Activated CD8-positive, alpha-beta memory T cell treated with anti-CD3 and anti-CD28 coated beads, Interleukin-2, amount 10 ng/mL, durations not matched to agents 7 days and 5 days (primary cell): ENCODE measurements at places on chromosomes 6 and 20.

- DNase-seq, result no peak
Measured at GRCh38 chr6:100796049-100796823, 84.9 kb downstream of the ASCC3 start.

- DNase-seq, result no peak
Measured at GRCh38 chr6:131867744-131868143, 59.9 kb downstream of the ENPP1 start.

- DNase-seq, result no peak
Measured at GRCh38 chr20:8724884-8725283, 344.0 kb upstream of the PLCB4 start.

- peak; percentile 57 for DNase-seq
Measured at GRCh38 chr20:29873946-29874345, 1383.5 kb upstream of the DEFB115 start.

DNA sequence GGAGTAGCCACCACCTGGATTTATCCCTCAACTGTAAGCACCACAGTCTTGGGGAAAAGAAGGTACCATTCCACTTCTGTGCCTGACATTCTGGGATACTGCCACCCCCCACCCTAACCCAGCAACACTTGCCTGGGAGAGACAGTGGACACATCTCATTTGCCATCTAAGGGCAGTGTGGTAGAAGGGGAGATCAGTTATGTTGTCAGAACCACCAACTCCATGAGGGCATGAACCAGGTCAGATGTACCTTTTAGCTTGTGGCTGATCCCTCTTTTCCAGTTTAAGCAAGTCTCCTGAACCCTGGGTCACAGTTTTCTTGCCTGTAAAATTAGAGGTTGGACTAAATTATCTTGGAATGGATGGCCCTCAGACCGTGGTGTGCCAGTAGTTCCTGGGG, 165.5 kb downstream of the SCP2D1 start:
- DNase-seq, result no peak

DNA sequence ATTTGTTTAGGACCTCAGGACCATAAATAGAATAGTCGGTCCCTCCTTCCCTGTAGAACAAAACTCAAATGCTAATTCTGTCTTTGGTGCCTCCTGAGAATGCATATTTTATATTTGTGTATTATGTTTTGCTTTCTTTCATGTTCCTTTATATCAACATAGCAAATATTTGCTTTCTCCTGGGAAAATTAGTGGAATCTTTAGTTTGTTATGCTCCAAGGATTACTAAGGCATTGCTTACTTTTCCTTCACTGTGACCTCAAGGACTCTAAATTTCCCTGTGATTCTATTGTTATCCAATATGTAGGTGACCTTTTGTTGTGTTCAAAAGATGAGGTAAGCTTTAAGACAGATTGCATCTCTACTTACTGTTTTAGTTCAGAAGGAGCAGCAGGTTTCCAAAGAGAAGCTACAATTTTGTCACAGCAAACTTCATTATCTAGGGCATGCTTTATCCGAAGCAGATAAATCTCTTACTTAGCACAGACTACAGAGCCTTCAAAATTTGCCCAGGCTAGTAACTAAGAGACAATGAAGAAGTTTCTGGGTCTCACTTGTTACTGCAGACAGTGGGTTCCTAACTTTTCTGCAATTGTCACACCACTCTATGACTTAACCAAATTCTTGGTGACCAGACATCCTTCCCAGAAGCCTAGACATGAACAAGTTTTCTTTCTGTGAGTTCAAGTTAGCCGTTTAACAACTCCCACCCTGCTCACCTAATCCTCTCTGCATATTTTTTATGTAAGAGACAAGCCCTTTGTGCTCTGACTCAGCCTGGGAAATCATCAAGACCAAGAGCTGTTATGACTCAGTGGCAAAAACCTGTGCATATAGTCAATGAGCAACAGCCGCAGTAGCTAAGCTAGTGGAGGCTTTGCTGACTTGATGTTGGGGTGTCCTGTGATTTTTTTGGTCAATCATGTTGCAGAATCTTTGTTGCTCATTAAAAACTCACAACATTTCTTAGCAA, 378.8 kb downstream of the QKI start:
- DNase-seq, result no peak

DNA sequence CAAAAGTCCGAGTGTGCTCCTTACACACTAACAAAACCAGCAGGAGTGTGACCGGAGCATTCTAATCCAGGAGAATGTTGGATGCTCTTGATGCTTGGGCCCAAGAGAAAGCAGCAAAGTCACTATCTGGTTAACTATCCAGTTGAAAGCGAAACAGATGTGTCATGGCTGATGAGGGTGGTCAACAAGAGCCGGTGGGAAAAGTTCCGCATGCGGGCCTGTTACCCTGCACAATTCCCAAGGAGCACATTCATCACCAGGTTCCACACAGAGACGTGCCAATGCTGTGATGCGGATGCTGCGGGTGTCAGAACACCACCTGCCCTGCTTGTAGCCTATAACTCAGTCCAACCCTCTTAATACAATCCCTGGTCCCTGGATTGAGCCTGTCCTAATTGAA, 38.7 kb downstream of the IL20RA start:
- no peak for DNase-seq
